ENCODE measurements at places on chromosomes 7 and 10. TPM values are rescaled to one million over a fixed set of nuclear protein-coding genes. Genes with fewer than 3 reads are reported as not detected.

- DNase-seq: no peak
These were observed 23.7 kb downstream of the SVIL start for GRCh38 chr10:29610876-29611647.

GRCh38 chr10:61785473-61786105 lies 115.9 kb upstream of the ARID5B start:
- no peak for DNase-seq

DNA sequence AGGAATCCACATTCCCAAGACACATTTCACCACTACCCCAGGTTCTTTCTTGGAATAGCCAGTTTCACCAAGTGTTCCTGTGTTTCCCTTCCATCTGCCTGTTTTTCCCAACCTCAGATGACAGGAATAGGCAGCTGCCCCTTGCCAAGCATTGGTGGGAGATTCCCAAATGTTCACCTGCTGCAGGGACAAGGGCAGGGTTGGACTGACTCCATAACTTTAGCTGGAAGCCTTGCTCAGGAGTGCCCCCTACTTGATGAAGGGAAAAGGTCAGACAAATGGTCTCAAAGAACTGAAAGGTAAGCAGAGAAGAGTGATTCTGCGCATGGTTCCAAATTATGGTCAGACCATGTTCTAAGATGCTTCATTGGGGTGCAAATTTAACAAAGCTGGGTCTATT lies 45.1 kb upstream of the LYZL1 start:
- DNase-seq: no peak

- DNase-seq: no peak
These were observed 8.0 kb upstream of the ACTR3B start for GRCh38 chr7:152751449-152752141.

ACHE gene
- total RNA-seq: 9.2 TPM
